ENCODE measurements at places on chromosomes 2 and 18.

DNA sequence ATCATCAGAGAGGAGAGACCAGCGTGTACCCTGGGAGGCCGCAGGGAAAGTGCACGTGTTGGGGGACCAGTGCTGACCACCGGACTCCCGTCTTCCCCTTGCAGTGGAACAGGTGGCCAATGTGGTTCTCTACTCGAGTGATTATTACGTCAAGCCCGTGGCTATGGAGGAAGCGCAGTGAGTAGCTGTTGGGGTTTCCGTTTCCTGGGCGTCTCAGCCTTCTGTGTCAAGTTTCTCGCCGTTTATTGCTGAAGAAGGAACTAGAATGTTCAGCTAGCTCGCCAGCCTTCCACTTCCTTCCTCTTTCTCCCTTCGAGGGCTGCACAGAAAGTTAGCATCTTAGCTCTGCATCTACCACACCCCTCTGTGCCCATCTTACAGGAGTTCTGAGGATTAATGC is 22.8 kb upstream of the DGKD start:
- no peak for DNase-seq

- DNase-seq, result no peak
These were observed 37.8 kb upstream of the MRPL19 start for GRCh38 chr2:75608684-75609333.

- no peak for DNase-seq
These were observed 14.7 kb upstream of the MAPRE2 start for GRCh38 chr18:35026407-35027061.

GRCh38 chr18:49811151-49811938 is 2.0 kb downstream of the ACAA2 start:
- no peak for DNase-seq

GRCh38 chr18:71597219-71597618 is 946.9 kb downstream of the CBLN2 start:
- DNase-seq, result no peak

DNA sequence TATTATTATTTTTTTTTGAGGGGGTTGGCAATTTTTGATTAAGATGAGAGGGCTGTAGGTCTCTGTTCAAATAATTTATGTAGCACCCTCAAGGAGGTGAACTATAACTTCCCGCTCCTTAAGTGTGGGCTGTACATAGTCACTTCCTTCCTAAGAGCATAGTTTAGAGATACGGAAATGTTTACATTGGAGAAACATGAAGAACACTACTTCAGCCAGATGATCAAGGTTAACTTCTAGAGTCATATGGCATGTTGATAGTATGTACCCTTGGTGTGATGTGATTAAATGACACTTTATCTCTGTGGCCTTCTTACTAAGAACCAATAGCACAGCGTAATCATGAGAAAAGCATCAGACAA is 93.7 kb downstream of the MIB1 start:
- no peak for DNase-seq

DNA sequence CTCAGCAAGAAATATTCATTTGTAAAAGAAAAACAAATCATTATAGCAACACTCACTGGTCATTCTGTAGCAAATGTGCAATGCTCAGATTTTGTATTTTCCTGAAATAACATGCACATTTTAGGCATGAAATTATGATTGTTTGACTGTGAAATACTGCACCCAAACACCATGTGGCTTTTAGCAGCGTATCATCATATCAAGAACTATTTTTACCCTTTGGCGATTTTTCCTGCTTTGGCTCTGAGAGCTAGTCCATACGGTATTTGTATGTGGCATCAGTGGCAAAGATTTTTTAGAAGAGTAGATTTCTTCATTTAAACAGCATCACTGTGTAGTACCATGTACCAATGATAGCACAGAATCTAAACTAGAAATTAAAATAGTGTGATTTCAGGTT is 493.1 kb downstream of the NR4A2 start:
- no peak for DNase-seq

GRCh38 chr2:127231130-127231865 is 11.2 kb upstream of the CYP27C1 start:
- DNase-seq, result no peak

- DNase-seq, result no peak
These were observed 270.5 kb upstream of the MEIS1 start for GRCh38 chr2:66164470-66164869.

DNA sequence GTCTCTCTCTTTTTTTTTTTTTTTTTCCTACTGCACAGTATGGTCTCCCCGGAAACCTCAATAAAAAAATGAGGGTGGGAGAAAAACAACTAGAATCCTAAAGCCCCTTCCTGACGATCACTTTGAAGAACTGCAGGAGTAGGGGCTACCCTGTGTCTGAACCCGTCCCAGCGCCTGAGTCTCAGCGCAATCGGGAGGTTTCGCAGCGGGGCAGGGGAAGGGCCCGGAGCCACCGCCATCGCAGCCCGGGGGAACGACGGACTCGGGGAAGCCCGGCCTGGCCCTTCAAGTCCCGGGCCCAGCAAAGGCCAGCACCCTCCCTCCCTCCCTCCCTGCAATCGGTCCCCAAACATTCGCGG is 411 bp downstream of the NARS1 start:
- DNase-seq, result no peak

GRCh38 chr18:13207294-13207693 is 11.3 kb upstream of the LDLRAD4 start:
- no peak for DNase-seq

DNA sequence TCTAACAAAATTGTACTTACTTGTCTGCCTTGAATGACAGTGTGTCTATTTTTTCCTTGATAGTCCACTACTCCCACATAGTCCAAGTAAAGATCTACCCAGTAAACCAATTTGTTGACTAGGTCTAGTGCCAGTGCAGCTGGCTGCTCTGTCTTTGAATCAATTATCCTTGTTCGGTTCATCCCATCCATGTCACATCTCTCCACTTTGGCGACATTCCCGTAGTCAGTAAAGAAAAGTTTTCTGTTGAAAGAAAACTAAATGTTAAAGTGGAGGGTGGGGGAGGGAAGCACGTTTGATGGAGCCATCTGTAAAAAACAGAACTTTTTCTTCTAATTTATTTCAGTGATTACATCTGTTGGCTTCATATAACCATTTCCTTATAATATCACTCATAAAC is 1068.8 kb downstream of the LRP1B start:
- DNase-seq, result peak; percentile 47

GRCh38 chr2:214393796-214394195 is 17.1 kb upstream of the VWC2L start:
- peak; percentile 66 for DNase-seq

DNA sequence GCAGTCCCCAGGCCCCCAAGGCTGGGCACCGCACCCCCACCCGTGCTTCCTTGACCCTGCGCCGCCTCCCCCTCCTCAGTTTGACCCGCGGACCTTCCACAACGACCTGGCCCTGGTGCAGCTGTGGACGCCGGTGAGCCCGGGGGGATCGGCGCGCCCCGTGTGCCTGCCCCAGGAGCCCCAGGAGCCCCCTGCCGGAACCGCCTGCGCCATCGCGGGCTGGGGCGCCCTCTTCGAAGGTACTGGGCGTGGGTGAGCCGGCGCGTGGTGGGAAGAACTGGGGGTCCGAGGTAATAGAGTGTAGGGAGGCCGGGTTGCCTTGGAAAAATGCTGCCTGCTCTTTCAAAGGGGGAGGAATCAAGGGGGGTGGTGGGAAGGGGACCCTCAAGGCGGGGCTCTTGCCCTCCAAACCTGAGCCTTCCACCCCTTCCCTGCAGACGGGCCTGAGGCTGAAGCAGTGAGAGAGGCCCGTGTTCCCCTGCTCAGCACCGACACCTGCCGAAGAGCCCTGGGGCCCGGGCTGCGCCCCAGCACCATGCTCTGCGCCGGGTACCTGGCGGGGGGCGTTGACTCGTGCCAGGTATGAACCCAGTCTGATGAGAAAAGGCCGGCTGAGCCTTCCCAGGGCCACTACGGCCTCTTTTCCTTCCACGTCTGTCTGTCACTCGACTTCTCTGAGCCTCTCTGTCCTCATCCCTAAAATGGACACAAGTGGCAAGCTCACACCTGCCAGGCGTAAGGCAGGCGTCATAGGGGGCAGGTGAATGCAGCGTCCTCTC is 2.6 kb downstream of the PRSS56 start:
- no peak for DNase-seq

DNA sequence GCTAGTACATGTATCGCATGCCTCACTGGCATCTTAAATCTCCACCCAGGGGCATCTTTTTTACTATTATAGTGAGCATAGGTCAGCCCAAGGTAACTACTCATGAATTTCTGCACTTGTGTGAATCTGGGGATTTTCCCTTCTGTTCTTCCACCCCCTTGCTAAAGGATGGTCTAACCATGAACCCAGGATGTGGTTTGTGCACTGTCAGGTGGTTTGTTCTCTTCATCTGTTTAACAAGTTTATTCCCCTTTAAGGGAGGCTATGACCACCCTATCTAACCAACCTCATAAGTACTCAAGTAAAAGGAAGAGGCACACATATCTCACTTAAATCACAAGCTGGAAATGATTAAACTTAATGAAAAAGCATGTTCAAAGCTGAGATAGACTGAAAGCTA is 243.0 kb downstream of the RPRM start:
- no peak for DNase-seq

DNA sequence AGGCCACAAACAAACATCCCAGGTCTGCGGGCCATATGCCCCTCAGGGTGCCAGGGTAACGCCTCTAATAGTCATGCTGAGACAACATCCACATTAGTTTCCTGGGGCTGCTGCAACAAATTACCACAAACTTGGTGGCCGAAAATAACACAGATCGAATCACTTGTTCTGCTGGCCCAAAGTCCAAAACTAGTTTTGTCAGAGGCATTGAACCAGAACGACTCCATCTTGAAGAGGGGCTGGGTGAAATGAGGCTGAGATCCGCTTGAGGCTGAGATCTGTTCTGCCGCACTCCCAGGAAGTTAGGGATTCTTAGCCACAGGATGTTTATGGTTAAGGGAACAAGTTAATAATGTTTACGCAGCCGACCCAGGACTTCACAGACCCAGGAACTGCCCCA is 66.7 kb downstream of the COPS8 start:
- no peak for DNase-seq

DNA sequence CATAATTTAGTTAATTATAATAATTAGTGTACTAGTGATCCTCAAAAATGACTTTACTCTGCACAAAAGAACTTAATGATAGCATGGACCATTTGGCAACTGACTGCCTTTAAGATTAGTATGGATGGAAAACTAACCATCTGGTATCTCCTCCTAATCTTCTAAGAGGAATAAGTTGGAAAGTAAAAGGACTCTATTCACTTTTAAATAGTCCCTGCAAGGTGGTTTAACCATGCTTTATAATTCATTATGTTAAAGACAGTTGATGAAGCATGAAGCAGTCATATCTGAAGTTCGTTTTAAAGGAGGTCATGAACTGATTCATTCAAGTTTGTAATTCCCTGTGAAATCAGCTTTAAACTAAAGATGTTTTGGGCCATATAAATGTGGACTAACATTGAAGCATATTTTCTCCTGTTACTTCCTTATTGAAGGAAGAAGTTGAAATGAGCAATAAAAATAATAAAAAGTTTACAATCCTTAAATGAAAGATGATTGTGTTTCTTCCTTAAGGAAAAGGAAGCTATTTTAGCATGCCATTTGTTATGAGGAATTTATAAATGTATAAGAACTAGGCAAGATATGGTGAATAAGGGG is 446.0 kb downstream of the XIRP2 start:
- no peak for DNase-seq

GRCh38 chr18:9058406-9058805 is 44.1 kb upstream of the NDUFV2 start:
- no peak for DNase-seq

GRCh38 chr18:54786206-54786605 is 42.1 kb upstream of the RAB27B start:
- no peak for DNase-seq

DNA sequence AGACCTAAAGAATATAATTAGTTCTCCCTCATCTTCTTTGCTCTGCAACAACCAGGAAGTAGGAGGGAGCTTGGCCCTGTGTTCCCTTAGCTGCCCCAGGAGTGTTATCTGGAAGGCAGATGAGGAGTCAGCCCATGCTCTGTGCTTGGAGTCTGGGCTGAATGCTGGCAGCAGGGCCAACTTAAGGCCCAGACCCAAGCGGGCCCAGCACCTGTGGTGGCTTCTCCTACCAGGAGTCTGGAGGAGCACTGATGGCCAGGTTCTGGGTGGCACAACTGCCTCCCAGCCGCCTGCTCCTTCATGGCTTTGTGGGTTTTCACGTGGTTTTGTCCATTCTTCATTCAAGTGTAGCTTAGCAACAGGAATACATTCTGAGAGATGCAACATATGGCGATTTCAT is 1910.7 kb upstream of the LRRTM1 start:
- DNase-seq, result no peak

GRCh38 chr2:202718614-202719013 is 83.8 kb downstream of the FAM117B start:
- no peak for DNase-seq

DNA sequence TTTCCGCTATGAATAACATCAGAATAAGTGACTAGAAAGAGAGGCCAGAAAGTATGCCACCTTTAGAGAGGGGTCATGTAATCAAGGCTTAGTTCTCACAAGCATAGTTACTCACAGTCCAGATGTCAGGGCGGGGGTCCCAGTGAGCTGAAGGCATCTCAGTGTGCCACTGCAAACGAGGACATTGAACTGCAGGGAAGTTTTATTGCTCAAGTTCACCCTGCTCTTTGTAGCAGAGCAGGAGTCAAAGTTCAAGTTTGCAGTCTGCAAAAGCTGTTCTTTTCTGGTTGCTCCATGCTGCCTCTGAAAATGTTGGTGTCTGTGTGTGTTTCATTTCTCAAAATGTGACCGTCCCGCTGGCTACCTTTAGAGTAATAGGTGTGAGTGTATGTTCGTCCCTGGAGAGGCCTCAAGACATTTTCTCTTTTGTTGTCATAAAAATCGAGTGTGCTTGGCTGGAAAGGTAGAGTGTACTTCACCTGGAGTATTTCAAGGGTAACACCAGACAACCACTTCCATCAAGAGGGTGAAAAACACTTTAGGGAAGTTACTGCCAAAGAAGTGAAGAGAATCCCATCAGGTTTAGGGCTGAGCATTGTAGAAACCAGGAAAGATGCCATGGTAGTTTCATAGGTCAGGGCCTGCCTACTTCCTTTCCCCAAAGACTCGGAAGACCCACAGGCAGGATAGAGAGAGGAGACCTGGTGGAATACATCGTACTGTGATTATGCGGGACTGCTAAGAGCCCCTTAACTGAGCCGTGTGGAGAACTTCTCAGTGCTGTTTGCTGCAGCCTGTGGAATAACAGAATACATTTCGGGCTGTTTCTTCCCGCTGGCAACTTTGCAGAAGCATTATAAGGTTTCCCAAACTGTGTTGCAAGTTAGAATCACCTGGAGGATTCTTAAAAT is 89.9 kb downstream of the LYPD6 start:
- no peak for DNase-seq

DNA sequence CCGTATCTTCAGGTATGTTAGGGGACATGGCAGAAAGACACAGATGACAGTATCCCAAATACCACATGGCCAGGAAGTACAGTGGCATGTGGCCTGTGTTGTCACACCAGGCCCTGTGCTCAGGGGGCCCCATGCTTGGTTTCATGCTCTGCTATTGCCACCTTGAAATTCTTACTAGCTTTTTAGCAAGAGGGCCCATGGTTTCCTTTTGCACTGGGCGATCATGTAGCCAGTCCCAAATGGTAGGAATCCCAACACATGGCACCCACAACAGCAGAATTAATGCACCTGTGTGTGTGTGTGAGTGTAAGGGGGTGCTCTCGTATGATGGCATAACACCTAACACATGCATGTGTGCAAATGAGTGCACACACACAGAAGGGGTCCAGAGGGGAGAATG is 39.2 kb downstream of the MYO7B start:
- no peak for DNase-seq

All from NCI-H446 (cell line).